ENCODE measurements at places on chromosomes 5 and 9.

DNA sequence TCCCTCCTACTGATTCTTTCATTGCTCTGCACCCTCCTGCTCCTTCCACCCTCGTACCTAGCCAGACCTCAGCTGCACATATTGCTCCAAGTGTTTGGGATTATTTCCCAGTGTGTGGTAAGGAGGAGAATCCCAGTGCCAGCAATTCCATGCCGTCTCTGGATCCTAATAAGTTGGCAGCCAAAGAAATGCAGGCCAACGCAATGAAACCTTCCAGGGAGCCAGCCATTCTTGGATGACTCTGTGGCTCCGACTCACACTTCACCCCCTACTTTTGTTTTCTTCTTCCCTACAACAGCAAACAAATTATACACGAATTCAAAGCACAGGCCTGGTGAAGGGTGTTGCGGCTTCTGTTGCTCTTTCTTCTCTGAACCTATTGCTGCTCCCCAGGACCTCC is 82.5 kb upstream of the SLC1A3 start:
- DNase-seq, result no peak

- no peak for DNase-seq
Measured at GRCh38 chr5:154117930-154118329, 72.6 kb upstream of the GALNT10 start.

DNA sequence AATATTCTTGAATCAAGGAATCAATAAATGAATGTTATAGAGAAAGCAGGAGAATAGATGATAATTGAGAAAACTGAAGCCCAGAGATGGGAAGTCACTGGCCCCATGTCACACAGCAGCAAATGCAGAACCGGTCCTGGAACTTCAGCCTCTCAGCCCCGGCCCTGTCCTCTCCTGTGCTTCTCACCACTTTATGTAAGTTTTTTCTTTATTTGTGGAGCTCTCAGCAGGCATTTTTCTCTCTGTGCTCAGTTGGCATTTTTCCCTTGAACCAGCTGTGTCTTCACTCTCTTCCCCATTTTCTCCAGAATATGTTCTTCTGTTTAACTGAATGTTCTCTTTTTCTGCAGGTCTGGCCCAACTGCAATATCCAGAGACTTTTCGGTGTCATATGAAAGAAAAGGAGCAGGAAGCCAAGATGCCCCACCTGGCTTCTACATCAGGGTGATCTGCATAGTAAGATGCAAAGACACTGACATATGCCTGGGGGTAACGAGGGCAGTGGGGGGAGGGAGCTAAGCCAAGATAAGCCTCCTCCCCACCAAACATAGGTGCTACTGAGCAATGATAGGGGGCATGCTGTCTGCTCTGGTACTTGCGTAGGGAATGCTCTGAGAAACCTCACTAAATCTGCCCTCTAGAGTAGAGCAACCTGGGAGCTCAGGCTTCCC is 12.8 kb upstream of the LCP2 start:
- no peak for DNase-seq

GRCh38 chr9:96604004-96604319 is 15.7 kb downstream of the CDC14B start:
- DNase-seq, result no peak

Data from stimulated activated CD4-positive, alpha-beta T cell treated with anti-CD3 and anti-CD28 coated beads, Interleukin-2, amount 100 ng/mL, for 24 hours (primary cell).